Psoas muscle (tissue), 8 donors: ENCODE measurements at places on chromosomes 2 and 18. TPM values are rescaled to one million over a fixed set of nuclear protein-coding genes. Genes with fewer than 3 reads are reported as not detected.
A peak's percentile ranks its signal among the peaks of the same experiment; 100 is the strongest.

The IL18R1 gene
- 0.80 TPM for total RNA-seq

The CRACDL gene
- total RNA-seq: 2.3 TPM

The ASB18 gene
- total RNA-seq: 0.54 TPM

The YIPF4 gene
- total RNA-seq: 46.7 TPM

The CRYBA2 gene
- total RNA-seq: not detected

The MRPS9 gene
- total RNA-seq: 60.6 TPM

The LRRC30 gene
- 11.2 TPM for total RNA-seq

The SAG gene
- total RNA-seq: not detected

The SERPINB11 gene
- total RNA-seq: not detected

The SERPINB4 gene
- total RNA-seq: not detected

The CNTNAP5 gene
- total RNA-seq: not detected

The TRAPPC12 gene
- 70.9 TPM for total RNA-seq

DNA sequence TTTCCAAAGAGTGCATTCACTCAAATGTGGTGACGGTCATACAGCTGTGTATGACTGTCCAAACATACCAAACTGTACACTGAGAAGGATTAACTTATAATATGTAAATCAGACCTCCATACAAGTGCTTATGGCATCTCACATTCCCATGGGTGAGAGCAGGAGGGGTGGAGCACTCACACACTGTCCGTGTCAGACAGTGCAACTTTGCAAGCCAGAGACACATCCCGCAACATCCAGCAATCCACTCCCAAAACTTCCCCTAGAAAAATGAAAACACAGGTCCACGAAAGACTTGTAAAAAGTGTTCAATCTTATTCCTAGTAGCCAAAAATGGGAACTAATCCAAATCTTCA lies 36.4 kb downstream of the FAM168B start:
- no peak overlapping the region for H3K4me3 ChIP-seq
- H3K36me3 ChIP-seq: peaks cover 12% of the 10 kb centered on the region
- peaks cover 52% of the 10 kb centered on the region for H3K4me1 ChIP-seq
- H3K27me3 ChIP-seq: no peaks in the 10 kb centered on the region
- peak overlapping the region; percentile 47 for H3K27ac ChIP-seq

DNA sequence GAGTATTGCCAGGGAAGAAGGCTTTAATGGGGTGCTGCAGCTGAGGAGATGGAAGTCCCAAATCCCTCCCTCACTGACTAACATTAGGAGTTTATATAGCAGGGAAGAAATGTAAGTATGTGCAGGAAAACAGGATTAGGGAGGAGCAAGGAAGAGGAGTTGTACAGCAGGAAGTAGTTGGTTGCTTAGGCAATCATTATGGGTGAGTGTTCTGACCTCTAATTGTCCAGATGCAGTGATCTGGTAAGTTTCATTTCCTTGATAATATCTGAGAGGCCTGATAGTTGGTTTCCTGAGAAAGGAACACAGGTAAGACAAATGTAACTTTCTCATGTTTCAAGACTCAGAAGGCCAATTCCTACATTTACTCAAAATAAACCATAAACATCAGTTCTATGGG lies 331.9 kb upstream of the GULP1 start:
- no peaks in the 10 kb centered on the region for H3K27me3 ChIP-seq
- H3K4me3 ChIP-seq: no peak overlapping the region
- no peak overlapping the region for H3K27ac ChIP-seq
- no peaks in the 10 kb centered on the region for H3K4me1 ChIP-seq
- no peaks in the 10 kb centered on the region for H3K36me3 ChIP-seq

DNA sequence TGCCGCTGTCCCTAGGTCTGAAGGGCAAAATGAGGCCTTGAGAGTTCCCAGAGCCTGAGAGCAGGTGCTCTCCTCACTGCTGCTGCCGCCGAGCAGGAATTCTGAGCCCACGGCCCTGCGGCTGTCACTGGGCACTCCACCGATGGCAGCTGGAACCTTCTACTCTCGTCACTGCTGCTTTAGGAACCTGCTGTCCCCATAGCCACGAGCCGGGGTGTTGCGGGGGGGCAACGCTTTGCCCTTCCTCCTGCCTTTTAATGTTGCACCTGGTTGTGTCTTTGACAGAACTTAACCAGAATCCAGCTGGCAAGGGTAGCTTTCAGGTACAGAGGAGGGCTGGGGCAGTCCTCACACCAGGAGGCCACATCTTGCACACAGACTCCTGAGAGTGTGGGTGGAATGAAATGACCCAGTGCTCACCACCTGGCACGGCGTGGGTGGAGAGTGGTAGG lies 32.3 kb downstream of the NCK2 start:
- peak overlapping the region; percentile 61 for H3K27ac ChIP-seq
- H3K27me3 ChIP-seq: no peaks in the 10 kb centered on the region
- H3K4me3 ChIP-seq: no peak overlapping the region
- no peak for DNase-seq
- no peaks in the 10 kb centered on the region for H3K36me3 ChIP-seq

GRCh38 chr2:100418406-100418962 lies 1.0 kb upstream of the CHST10 start:
- no peaks in the 10 kb centered on the region for H3K36me3 ChIP-seq
- no peak overlapping the region for H3K4me3 ChIP-seq
- no peak overlapping the region for H3K27ac ChIP-seq
- H3K4me1 ChIP-seq: peaks cover 12% of the 10 kb centered on the region
- no peaks in the 10 kb centered on the region for H3K27me3 ChIP-seq

GRCh38 chr2:216740557-216741222 lies 45.3 kb upstream of the IGFBP5 start:
- no peak overlapping the region for H3K27ac ChIP-seq
- H3K36me3 ChIP-seq: no peaks in the 10 kb centered on the region
- DNase-seq: no peak
- H3K27me3 ChIP-seq: no peaks in the 10 kb centered on the region
- no peaks in the 10 kb centered on the region for H3K4me1 ChIP-seq

GRCh38 chr18:9244376-9244775 lies 90.2 kb upstream of the TWSG1 start:
- no peaks in the 10 kb centered on the region for H3K27me3 ChIP-seq
- no peak overlapping the region for H3K27ac ChIP-seq
- H3K36me3 ChIP-seq: peaks cover 65% of the 10 kb centered on the region
- no peak for DNase-seq
- no peaks in the 10 kb centered on the region for H3K4me1 ChIP-seq

GRCh38 chr2:182594286-182594685 lies 121.8 kb upstream of the DNAJC10 start:
- H3K27me3 ChIP-seq: no peaks in the 10 kb centered on the region
- no peaks in the 10 kb centered on the region for H3K4me1 ChIP-seq
- H3K4me3 ChIP-seq: no peak overlapping the region

- no peak overlapping the region for H3K4me3 ChIP-seq
- H3K4me1 ChIP-seq: no peaks in the 10 kb centered on the region
- DNase-seq: no peak
- H3K36me3 ChIP-seq: peaks cover 4% of the 10 kb centered on the region
Observed at GRCh38 chr2:85378257-85378656, 23.7 kb downstream of the ELMOD3 start.

DNA sequence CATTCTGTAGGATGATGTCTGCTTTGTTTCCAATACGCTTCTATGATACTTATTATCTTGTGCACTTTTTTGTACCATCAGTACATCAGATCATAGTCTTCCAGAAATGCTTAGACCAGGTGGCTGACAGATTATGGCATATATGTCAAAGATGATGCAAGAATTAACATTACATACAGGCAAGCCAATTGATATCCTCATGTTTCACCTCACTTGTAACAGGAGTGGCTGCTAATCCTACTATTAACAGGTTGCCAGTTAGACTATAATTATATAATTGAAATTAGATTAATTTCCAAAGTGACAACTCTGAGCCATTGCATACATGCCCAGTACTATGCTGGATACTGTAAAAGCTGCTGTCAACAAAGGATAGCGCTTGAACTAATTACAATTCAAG lies 77.2 kb downstream of the TLK1 start:
- no peak overlapping the region for H3K4me3 ChIP-seq
- no peak overlapping the region for H3K27ac ChIP-seq
- no peak for DNase-seq
- no peaks in the 10 kb centered on the region for H3K4me1 ChIP-seq
- no peaks in the 10 kb centered on the region for H3K27me3 ChIP-seq
- no peaks in the 10 kb centered on the region for H3K36me3 ChIP-seq

DNA sequence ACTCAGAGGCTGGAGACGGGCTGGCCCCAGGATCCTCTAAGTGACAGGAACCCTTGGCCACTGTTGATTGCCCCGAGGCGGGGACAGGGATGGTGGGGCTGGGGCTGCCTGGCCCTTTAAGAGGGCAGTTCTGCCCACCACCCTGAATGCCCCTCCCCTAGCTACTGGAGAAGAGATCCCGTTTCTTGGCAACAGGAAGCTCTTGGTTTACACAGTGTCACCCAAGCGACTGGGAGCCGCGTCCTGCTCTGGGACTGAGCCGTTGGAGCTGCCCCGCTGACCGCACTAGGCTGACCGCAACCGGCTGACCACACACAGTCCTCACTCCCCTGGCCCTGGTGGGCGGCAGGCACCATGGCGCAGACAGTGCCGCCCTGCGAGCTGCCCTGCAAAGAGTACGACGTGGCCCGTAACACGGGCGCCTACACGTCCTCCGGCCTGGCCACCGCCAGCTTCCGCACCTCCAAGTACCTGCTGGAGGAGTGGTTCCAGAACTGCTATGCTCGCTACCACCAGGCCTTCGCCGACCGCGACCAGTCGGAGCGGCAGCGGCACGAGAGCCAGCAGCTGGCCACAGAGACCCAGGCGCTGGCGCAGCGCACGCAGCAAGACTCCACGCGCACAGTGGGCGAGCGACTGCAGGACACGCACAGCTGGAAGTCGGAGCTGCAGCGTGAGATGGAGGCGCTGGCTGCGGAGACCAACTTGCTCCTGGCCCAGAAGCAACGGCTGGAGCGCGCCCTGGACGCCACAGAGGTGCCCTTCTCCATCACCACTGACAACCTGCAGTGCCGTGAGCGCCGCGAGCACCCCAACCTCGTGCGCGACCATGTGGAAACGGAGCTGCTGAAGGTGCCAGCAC lies at the start of gene TEKT4:
Gene TEKT4, plus strand, starts transcription at position 205 of the 862 bp plus-strand sequence. Its CDS starts 150 bp downstream, at position 355.
- peak within 1 kb of the TSS; percentile 7 for H3K4me3 ChIP-seq
- no peak within 1 kb of the TSS for H3K27ac ChIP-seq
- H3K36me3 ChIP-seq: no peaks in the 10 kb centered on the region
- H3K4me1 ChIP-seq: no peaks in the 10 kb centered on the region
- H3K27me3 ChIP-seq: peaks cover 3% of the 10 kb centered on the region
- no peak for DNase-seq

GRCh38 chr2:7745369-7745768 lies 828.2 kb downstream of the RNF144A start:
- DNase-seq: no peak
- H3K4me1 ChIP-seq: no peaks in the 10 kb centered on the region
- H3K4me3 ChIP-seq: no peak overlapping the region
- no peaks in the 10 kb centered on the region for H3K27me3 ChIP-seq

DNA sequence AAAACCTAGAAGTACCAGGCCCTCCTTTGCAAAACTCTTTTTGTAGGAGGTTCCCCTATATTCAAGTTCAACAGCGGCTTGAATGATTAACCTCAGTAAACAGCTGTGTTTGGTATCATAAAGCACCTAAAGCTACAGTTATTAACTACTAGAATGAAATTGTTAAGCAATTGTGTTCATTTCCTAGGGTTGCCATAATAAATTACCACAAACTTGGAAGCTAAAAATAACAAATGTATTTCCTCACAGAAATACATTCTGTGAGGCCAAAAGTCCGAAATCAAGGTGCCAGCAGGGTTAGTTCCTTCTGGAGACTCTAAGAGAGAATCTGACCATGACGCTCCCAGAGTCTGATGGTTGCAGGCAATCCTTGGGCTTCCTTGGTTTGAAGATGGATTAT lies 202.1 kb upstream of the ACVR2A start:
- no peak overlapping the region for H3K4me3 ChIP-seq
- DNase-seq: no peak
- no peak overlapping the region for H3K27ac ChIP-seq
- no peaks in the 10 kb centered on the region for H3K4me1 ChIP-seq
- no peaks in the 10 kb centered on the region for H3K36me3 ChIP-seq

- DNase-seq: no peak
- no peaks in the 10 kb centered on the region for H3K36me3 ChIP-seq
- peak overlapping the region; percentile 81 for H3K27ac ChIP-seq
- H3K27me3 ChIP-seq: no peaks in the 10 kb centered on the region
- no peak overlapping the region for H3K4me3 ChIP-seq
Observed at GRCh38 chr2:37795456-37795855, 124.0 kb upstream of the CDC42EP3 start.

GRCh38 chr2:127874378-127875269 lies 11.1 kb downstream of the AMMECR1L start:
- H3K36me3 ChIP-seq: peaks cover 53% of the 10 kb centered on the region
- H3K27ac ChIP-seq: peak overlapping the region; percentile 5
- no peak for DNase-seq

DNA sequence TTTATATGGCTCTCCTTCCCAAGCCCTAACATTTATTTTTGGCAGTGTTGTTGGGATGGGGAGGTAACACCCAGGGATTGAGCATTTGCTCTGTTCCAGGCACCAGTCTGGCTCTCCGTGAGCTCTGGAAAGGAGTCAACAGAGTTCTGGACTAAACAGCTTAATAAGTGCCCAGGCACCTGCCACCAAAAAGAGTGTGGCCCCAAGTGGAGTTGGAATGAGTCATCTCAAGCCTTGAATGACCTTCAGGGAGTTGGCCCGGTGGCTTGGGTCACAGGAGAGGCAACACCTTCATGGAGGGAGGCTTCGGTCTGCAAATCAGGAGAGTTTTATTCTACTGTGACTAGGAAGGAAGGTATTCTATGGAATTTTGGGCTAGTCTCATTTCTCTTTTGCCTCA lies 203.2 kb downstream of the DLGAP1 start:
- no peak overlapping the region for H3K4me3 ChIP-seq
- no peak overlapping the region for H3K27ac ChIP-seq
- H3K4me1 ChIP-seq: no peaks in the 10 kb centered on the region
- no peak for DNase-seq

DNA sequence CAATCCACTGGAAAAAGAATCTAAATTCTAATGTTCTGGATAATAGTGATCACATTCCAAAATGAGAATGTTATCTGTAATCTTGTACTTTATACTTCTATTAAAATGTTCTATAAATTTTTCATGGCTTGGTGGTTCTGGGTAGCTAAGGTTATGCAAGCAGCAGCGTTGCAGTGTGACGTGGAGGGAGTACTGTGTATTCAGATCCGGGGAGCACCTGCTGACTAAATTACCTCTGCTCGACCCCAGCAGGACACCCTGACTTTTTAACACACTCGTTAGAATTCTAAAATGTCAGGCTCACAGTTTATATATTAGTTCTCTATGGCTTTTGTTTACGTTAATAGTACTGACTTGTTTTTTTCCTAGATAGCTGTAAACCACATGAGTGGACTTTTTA lies 13.0 kb downstream of the ATIC start:
- H3K36me3 ChIP-seq: peaks cover 67% of the 10 kb centered on the region
- no peak overlapping the region for H3K4me3 ChIP-seq
- no peak overlapping the region for H3K27ac ChIP-seq
- no peak for DNase-seq
- no peaks in the 10 kb centered on the region for H3K4me1 ChIP-seq

- H3K36me3 ChIP-seq: no peaks in the 10 kb centered on the region
- no peaks in the 10 kb centered on the region for H3K27me3 ChIP-seq
- no peak for DNase-seq
- H3K27ac ChIP-seq: no peak overlapping the region
Observed at GRCh38 chr2:192827735-192828134, 633.0 kb upstream of the TMEFF2 start.

- no peaks in the 10 kb centered on the region for H3K36me3 ChIP-seq
- no peaks in the 10 kb centered on the region for H3K27me3 ChIP-seq
- peak overlapping the region; percentile 81 for H3K27ac ChIP-seq
- no peak for DNase-seq
- H3K4me3 ChIP-seq: peak overlapping the region; percentile 68
- peaks cover 34% of the 10 kb centered on the region for H3K4me1 ChIP-seq
Observed at GRCh38 chr2:96527286-96528005, 9.1 kb upstream of the ARID5A start.
